ENCODE measurements at places on chromosomes 5 and 9.

DNA sequence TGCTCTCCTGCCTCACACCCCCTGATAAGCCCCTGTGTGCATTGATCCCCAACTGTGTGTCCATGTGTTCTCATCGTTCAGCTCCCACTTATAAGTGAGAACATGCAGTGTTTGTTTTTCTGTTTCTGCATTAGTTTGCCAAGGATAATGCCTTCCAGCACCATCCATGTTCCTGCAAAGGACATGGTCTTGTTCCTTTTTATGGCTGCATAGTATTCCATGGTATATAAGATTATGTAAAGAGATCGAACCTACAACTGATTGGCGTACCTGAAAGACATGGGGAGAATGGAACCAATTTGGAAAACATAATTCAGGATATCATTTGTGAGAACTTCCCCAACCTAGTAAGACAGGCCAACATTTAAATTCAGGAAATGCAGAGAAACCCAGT, 32.4 kb downstream of the ANKRD33B start:
- no peak for DNase-seq

DNA sequence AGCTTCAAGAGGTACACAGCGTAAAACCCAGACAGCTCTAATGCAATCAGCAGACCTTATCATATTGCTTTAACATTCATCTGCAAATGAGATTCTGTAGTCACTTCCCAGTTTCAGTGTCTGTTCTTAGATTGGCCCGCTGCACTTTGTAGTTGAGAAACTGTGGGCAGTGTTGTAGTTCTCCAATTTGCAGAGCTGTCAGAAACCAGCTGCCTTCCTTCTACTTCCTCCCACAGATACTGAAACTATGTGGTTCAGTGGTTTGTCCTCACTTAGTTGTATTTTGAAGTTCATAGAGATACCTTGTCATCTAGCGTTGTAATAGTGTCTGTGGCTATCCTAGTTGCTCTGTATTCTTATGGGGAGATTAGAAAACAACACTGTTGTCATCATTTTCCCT, 39.6 kb upstream of the TRIM36 start:
- no peak for DNase-seq

DNA sequence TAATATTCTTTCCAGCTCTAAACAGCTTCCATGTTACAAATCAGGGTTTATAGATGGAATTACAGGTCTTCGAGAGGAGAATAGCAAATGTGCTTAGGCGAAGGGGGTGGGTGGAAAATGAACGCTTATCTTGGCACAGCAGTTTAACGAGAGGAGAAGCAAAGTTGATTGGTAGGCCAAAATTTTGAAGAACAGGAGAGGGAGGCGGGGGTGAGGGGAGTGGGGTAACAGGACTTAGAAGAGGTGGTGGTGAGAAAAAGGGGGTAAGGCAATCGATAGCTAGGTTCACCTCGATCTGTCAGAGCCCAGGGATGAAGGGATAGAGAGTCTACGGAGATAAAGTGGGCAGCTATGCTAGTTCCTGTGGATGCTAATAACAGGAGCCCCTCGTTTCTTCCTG, 764 bp downstream of the ANKRA2 start:
- DNase-seq: no peak

DNA sequence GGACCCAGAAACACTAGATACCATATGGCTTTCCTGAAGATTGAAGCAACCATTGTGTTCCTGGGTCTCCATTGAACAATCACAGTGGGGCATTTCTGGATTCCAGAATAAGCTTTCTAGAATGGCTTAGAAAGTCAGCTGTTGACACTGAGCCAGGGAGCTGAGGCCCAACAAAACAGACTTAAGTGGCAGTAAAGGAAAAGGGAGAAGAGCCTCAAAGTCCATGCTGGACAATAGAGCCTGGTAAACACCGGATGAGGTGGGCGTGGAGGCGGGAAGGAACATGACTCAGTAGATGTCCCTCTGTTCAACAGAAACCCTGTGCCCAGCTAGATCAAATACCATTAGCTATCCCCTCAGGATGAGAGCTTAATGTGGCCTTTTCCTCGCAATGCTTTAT, 14.8 kb downstream of the SPARC start:
- no peak for DNase-seq

- no peak for DNase-seq
These were observed 29.4 kb upstream of the ALDH1A1 start for GRCh38 chr9:72982146-72982799.

Data from brain pericyte (primary cell).